Coronary artery (tissue), 2 donors: ENCODE measurements at places on chromosomes 11 and 22.

GRCh38 chr11:64851831-64852351, 7.4 kb upstream of the CDC42BPG start:
- DNase-seq = no peak

GRCh38 chr11:20154381-20154780, 5.9 kb downstream of the DBX1 start:
- DNase-seq = no peak

- no peak for DNase-seq
Observed at GRCh38 chr11:30006876-30007275, 10.0 kb downstream of the KCNA4 start.

- peak; percentile 57 for DNase-seq
Observed at GRCh38 chr22:38417252-38418060, 37.5 kb downstream of the KCNJ4 start.

DNA sequence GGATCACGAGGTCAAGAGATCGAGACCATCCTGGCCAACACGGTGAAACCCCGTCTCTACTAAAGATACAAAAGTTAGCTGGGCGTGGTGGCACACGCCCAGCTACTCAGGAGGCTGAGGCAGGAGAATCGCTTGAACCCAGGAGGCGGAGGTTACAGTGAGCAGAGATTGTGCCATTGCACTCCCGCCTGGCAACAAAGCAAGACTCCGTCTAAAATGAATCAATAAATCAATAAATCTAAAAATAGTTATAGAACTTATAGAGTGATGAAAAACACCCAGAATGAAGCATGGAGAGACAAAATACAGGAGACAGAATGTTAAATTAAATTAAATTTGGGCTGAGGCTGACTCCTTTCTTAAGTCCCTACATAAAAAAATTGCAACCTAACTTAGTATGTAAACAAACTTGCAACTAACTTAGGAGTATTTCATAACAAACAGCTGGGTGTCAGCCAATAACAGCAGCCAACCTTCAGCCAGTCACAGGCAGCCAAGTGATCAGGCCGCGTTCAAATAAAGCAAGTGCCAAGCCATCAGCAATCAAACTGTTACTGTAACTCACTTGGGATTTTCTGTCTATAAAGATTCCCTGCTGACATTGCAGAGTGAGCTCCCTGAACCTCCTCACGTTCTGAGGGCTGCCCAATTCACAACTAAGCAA, 7.3 kb upstream of the TP53AIP1 start:
- DNase-seq = no peak

DNA sequence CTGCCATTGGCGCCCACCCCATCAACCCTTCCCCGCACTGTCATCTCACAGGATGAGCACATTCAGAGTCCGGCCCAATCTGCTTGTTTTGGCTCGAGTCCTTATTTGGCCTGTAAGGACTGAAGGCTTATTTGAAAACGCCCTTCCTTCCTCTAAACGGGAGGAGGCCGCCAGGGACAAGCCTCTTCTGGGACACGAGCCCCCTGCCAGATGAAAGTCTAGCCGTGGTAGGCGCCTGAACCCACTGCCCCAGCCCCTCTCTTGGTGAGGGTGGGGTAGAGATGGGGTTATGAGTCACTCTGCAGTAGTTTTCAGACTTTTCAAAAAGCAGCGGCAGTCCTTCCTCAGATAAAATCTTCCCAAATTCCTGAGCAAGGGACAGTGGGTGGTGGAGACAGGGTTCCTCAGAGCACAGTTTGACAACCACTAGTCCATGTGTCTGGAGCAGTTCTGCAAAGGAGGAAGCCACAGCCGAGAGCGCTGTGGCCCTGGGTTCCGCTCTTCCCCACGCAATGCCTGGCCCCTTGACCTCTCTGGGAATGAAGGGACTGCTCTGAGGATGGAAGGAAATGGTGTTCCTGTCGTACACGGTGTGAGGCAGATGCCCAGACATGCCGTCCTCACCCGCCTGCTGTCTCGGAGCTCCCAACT, 57.0 kb downstream of the MYH9 start:
- no peak for DNase-seq

GRCh38 chr22:37544955-37545702, 15.2 kb upstream of the CDC42EP1 start:
- no peak for DNase-seq

- DNase-seq = no peak
Observed at GRCh38 chr11:84958295-84958694, 668.8 kb downstream of the DLG2 start.

DNA sequence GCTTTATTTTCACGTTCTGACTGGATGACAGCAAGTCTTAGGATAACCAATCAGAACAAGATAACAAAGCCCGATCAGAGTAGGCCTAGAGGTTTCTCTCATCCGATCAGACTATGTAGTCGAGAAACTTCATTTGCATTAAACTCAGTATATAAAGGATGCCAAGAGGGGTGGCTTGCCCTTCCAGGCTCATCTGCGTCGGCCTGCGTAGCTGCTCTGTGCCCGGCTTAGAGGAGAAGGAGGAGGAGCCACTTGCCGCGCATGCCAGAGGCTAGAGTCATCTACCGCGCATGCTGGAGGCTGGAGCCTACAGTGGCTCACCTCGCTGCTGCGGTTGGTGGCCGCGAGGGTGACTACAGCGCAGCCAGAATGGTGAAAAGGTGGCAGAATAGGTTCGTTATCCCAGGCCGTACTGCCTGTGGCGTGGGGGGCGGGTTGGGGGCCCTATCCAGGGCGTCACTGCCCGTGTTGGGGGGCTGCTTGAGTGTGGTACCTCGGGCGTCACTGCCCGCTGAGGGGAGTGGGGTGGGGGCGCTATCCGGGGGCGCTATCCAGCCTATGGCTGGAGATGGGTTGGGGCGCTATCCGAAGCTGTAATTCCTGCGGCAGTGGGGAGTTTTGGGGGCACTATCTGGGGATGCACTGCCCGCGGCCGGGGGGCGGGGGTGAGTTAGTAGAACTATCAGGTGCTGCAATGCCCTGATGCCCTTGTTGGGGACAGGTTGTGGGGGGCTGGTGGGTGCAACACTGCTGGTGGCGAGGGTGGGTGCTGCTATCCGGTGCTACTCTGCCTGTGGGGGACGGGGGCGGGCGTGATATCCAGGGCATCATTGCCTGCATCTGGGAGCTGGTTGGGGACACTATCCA, at the start of gene RFPL2:
RFPL2 (minus strand) TSS at position 218 of the 867 bp plus-strand sequence. CDS start 2,622 bp downstream, outside the sequence.
- DNase-seq = no peak

GRCh38 chr11:2168286-2169004, 3.2 kb downstream of the TH start:
- DNase-seq = no peak

GRCh38 chr11:113567867-113568544, 92.8 kb upstream of the DRD2 start:
- no peak for DNase-seq

DNA sequence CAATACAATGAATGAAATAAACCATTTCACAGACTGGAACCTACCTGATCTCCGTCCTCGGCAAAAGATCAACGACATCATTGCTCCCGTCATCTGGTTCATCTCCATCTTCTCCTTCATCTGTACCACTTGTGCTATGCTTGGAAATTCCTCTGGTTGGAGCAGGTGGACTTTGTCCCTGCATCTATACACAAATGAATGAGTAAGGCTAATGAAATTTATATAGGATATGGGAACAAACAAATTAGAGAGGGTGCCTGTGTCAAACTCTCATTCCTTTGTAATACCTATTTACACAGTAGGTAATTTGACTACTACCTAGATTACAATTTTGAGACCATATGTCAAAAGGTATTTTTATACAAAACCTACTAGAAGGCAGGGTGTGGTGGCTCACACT, 59.4 kb downstream of the F2 start:
- no peak for DNase-seq

DNA sequence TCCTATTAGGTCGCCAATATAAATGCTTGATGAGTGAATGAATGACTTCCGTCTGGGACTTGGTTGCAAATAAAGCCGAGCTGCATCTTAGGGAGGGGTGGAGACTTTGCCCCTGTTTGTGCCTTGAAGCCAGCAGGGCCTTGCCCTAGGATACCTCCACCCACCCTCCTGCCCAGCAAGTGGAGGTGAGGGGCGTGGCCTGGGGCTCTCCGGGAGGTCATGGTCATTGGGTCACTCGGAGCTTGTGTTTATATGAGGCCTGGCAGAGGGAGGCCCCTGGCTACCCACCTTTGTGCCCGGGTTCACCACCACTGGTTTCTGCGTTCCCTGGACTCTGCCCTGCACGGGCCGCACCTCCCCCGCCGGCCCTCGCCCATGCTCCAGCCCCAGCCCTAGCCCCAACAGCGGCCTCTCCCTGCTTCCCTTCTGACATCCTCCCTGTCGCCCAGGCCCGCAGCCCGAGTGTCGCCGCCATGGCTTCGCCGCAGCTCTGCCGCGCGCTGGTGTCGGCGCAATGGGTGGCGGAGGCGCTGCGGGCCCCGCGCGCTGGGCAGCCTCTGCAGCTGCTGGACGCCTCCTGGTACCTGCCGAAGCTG, 4.3 kb downstream of the MPST start:
- no peak for DNase-seq

- DNase-seq = no peak
Observed at GRCh38 chr11:64572143-64572542, 18.9 kb upstream of the SLC22A12 start.
